Peyer's patch (tissue), 4 donors: ENCODE measurements at places on chromosomes 13 and 19.

GRCh38 chr13:32824675-32825074 is 191.5 kb upstream of the KL start:
- no peak for DNase-seq

- DNase-seq = no peak
These were observed 6.9 kb downstream of the MYPOP start for GRCh38 chr19:45895519-45895972.

DNA sequence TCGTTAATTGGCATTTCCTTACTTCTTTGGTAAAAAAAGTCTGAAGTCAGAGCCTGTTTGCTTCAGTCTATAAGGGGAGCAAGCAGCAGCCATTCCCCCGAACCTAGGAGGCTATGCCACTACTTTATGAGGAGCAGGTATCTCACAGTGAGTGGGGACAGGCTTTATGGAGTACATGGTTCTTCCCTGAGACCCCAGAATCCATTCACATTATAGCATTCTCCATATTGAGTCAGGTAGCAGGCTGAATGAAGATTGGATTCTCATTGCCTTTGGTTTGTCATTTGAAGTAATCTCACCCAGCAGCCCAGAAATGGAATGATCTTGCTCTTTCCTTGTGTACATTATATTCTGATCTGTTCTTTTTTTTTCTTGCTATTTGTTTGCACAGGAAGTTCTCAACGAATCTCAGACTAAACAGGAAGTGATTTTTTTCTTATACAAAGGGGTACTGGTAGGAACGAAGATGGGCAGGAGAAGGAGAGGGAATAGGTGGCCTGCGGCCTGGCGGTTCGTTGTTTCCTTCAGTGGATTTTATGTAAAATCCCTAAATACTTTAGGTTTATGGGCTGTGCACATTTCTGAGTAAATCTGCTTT is 74.4 kb downstream of the ARHGAP35 start:
- no peak for DNase-seq

DNA sequence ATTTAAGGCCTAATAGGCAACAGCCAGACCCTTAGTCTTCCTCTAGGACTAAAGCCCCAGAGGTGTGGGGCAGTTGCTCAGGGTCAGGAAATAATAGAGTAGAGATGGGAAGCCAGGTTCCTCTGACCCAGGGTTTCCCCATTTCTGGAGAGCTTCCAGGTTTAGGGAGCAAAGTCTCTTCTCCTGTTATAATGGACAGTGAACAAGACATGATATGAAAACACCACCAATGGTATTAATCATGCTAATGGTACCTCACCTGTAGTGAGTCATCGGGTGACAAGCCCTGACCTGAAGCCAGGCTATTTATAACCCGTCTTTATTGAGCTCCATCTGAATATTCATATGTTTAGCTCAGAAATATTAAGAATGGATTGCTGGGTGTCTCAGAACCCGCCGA is 24.6 kb downstream of the BICRA start:
- no peak for DNase-seq

DNA sequence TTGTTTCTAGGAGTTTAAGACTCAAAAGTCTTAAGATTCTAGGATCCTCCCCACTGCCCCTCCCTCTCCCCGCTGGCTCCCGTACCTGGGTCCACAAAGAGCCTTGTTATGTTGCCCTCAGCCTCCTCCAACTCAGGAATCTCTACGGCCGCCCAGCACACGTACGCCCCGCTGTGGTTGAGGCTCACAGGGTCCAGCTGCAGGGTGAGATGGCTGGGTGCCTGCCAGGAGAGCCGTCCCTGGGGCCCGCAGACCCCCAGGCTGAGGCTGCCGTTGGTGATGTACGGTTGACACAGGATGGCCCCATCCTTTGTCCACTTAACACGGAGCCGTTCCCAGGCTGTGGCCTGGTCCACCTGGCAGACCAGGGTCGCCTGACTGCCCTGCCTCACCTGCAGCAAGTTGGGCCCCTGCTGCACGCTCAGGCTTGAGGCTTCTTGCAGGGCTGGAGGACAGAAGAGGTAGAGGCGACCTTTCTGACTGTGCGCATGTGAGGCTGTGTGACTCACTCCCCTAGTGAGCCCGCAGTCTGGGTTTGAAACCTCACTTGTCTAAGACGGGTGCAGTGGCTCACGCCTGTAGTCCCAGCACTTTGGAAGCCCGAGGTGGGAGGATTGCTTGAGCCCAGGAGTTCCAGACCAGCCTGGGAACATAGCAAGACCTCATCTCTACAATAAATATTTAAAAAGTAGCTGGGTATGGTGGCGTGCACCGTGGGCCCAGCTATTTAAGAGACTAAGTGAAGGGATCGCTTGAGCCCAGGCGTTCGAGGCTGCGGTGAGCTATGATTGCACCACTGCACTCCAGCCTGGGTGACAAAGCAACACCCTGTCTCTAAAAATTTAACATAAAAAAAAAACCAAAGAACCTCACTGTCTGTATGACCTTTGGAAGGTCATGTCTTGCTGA is 4.0 kb downstream of the TMIGD2 start:
- DNase-seq = no peak

GRCh38 chr19:55113570-55114039 is 3.8 kb downstream of the PPP1R12C start:
- peak; percentile 43 for DNase-seq
